Panc1 (cell line): ENCODE measurements at places on chromosomes 2 and 18.

GRCh38 chr2:851078-851477, 99.6 kb upstream of the SNTG2 start:
- DNase-seq = no peak

DNA sequence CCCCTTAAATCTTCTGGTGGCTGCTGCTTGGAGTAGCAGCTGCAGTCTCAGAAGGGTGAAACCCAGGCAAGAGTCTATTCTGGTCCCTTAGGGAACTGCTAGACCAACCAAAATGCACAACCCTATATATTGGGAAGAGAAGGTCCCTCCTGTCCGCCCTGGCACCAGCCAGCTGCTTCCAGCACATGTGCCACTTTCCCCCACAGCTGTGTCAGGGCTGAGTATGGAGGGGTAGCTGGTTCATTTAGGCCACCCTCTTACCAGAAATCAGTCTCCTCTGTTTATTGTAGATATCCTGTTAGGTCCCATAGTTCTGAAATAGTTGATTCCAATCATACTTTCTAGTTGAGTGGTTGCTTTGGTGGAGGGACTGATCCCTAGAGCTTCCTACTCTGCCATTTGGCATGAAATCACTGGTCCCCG, 68.9 kb downstream of the BIRC6 start:
- no peak for DNase-seq

GRCh38 chr2:168566974-168567665, 111.0 kb downstream of the CERS6 start:
- DNase-seq = no peak

GRCh38 chr2:224175538-224175937, 136.5 kb upstream of the SERPINE2 start:
- no peak for DNase-seq

- DNase-seq = no peak
These were observed 22.9 kb downstream of the CYP27A1 start for GRCh38 chr2:218804817-218805216.

DNA sequence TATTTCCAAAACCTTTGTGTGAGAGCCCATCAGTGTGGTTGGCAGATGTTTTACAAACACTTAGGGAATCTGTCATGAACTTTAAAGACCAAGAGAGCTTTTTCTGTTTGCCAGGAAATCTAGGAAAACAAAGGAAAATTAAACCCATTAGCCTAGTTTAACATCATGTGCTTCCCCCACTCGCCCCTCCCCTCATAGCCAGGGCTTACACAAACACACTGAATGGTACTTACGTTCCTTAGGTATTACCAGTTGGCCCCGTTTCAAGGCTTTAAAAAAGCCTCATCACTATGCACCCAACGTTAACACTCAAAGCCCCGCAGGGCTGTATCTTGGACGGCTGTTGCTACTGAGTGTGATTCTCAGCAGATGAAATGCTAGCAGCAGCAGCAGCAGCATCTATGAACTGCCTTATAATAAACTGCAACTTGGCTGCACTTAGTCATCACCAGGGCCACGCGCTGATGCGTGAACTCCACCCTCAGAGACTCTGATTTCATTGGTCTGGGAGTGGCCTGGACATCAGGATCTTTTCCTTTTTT, 20.1 kb upstream of the TTC39C start:
- DNase-seq = peak; percentile 41

DNA sequence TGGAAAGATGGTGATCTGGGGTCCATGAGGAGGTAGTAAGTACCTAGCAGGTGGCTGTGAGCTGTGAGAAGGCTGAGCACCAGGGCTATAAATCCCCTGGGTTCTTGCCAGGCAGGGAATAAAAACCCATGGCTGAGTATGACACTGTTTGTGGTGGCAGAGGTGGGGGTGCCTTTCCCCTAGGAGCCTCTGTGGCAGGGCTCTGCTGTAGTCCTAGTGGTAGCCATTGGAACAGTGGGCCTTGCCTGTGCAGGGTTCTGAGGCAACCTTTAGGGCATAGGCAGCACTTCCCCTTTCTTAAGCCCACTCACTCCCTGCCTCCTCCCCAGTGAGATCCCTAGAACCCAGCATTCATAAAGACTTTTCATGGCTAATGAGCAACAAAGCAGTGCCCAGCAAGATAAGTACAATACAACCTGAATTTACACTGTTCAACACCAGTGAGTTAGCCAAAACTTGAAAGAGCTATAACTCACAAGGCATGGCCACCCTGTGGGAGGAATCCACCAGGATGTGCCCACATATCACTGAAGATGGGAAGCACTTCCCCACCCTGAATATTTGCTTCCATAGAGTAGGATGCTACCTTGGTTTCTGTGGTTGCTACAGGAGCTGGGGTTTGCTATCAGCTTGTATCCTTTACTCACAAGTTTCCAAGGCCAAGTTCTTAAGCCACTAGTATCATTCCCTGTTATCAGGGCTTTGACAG, 100.9 kb upstream of the NEUROD1 start:
- DNase-seq = no peak

DNA sequence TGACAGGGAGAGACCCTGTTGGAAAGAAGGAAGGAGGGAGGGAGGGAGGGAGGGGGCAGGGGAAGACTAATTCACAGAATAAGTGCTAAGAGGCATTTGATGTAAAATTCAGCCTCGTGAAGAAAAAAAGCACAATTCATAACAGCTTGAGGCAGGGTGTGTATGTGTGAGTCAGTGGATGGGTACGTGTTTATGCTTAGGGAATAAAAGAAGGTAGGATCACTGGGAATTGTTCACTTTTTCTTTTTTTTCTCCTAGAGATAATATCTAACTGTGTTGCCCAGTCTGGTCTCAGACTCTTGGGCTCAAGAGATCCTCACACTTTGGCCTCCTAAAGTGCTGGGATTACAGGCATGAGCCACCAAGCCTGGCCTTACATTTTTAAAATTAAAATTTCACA, 39.2 kb downstream of the WDR33 start:
- DNase-seq = no peak

DNA sequence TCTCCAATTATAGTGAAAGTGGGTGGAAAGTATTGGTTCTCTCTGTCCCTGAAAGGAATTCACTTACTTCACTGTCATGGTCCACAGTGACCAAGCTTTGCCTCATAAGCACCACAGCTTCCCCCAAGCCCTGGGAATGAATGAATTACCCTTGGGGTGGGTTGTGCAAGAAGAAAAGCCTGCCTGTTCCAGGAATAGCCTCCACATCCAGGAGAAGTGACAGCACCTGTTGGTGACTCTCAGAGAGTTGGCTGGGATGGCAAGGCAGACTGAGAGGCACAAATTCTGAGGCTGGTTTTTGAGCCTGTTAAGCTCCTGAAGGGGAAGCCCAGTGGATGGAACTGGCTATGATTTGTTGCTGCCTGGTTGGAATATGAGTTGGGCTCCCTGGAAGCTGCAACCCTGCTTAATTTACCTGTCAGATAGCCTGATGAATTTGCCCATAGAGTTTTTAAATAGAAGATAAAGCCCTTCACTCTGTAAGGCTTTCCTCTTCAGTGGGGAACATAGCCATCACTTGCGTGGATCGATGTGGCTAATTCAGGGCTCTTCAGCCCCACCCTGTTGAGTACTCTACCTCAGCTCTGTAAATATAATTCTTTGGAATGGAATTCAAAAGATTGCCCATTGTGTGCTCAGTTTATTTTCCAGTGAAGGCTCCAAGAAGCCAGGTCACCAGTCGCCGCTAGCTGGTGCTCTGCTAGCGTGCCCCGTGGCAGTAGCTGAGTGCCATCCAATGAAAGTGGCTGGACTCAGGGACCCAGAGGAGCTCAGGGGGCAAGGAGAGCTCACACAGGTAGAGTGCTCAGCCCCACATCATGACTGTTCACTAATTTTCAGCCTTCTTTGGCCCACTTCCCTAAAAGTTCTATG, 479.3 kb downstream of the IRS1 start:
- no peak for DNase-seq

DNA sequence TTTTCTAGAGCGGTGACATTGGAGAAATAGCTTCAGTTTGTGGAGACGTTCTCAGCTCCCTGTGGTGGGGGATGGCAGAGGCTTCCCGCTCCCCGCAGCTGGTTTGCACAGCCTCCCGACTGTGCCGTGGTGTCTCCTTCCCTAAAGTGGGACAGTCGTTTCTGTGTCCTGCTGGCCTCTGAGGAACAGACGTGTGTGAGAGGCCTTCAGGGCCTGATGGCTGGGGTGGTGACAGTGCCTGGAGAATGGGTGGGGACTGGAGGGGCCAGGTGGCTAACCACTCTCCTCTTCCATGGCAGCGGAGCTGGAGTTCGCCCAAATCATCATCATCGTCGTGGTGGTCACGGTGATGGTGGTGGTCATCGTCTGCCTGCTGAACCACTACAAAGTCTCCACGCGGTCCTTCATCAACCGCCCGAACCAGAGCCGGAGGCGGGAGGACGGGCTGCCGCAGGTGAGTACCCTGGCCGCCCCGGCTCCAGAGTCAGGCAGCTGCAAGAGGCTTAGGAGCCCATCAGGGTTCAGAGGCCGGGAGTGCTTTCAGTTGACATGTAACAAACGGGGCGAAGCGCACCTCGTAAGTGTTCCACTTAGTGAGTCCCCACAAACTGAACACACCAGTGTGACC, 105.4 kb downstream of the FAM210A start:
- no peak for DNase-seq

DNA sequence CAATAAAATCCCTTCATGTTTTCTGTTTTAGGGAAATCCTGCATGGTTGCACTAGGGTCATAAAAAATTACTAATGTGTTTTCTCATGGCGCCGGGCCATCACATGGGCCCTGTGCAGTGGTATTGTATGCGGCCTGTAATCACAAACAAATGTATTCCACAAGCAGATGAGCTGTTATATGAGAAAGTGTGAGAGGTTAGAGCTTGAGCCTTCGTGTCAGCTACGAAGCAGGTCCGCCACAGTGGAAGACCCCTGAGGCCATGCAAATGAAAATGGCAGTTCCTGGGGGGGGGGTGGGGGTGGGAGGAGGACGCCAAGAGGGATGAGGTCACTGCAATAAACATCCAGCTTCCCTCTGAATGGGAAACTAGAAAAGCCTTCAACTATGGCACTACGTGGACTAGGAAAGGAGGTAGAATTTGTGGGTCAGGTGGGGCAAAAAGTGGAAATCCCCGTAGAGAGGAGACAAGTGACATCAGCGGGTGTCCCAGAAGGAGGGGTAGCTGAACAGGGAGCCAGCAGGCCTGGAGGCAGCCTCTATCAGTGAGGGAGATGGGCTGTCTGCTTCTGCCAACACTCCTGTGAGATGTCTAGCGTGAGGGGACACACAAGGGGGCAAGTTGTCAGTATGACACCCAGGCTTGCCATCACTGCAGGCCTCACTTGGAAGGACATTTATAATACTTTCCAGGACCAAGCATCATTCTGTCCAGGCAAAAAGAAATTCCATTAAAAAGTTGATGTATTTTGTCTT, 130.3 kb upstream of the CTAGE1 start:
- DNase-seq = no peak
